Esophagus mucosa (tissue), 1 donor: ENCODE measurements at places on chromosomes 7 and 10.

- no peak for ATAC-seq
Observed at GRCh38 chr7:142365410-142365842, 107.6 kb upstream of the PRSS58 start.

GRCh38 chr10:89035461-89035860 is 44.9 kb downstream of the FAS start:
- ATAC-seq = no peak

DNA sequence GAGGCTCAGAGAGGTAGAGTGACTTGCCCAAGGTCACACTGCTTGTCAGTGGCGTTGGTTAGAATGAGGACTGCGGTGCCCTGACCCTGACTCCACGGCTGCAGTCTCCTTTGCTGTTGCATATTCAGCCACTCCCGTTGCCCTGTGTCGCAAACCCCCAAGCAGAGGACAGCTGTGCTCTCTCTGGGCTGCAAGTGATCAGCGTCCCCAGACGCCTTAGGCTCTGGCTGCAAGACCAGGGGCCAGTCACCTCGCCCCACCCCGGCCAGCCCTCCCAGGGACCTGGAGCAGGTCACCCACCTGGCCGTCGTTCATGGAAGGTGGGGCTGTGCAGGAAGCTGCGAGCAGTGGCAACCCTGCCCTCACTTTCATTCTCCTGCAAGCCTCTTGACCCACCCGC is 51.7 kb upstream of the NANOS1 start:
- no peak for ATAC-seq

GRCh38 chr10:66925896-66926715 is at the start of gene LRRTM3:
LRRTM3 (plus strand) TSS chr10:66926036.
- peak; percentile 68 for ATAC-seq

- ATAC-seq = no peak
Observed at GRCh38 chr10:69043931-69044531, 43.9 kb upstream of the SRGN start.

- no peak for ATAC-seq
Observed at GRCh38 chr7:12685550-12685949, 1.9 kb upstream of the ARL4A start.

GRCh38 chr7:151146761-151147160 is 20.7 kb downstream of the GBX1 start:
- ATAC-seq = no peak

GRCh38 chr7:74655768-74656440 is 1.6 kb upstream of the GTF2I start:
- ATAC-seq = no peak

- ATAC-seq = no peak
Observed at GRCh38 chr7:105682341-105683060, 101.2 kb upstream of the EFCAB10 start.

DNA sequence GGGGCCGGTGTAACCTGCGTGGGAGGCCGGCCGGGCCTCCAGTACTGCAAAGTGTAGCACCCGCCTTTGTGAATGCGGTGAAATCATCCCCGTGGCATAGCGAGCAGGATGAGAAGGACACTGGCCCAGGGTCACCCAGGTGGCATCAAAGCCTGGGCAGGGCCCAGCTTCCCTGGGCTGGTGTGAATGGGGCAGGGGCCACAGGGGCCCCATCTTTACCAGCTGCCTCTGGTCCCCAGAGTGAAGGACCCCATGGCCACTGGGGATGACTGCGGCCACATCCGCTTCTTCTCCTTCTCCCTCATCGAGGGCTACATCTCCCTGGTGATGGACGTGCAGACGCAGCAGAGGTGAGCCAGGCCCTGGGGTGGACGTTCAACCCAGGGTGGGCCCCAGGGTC is 53.8 kb downstream of the RCC1L start:
- no peak for ATAC-seq

GRCh38 chr7:106552645-106553445 is 108.1 kb downstream of the CCDC71L start:
- ATAC-seq = peak; percentile 43

- no peak for ATAC-seq
Observed at GRCh38 chr10:131702531-131703356, 198.1 kb upstream of the PPP2R2D start.

DNA sequence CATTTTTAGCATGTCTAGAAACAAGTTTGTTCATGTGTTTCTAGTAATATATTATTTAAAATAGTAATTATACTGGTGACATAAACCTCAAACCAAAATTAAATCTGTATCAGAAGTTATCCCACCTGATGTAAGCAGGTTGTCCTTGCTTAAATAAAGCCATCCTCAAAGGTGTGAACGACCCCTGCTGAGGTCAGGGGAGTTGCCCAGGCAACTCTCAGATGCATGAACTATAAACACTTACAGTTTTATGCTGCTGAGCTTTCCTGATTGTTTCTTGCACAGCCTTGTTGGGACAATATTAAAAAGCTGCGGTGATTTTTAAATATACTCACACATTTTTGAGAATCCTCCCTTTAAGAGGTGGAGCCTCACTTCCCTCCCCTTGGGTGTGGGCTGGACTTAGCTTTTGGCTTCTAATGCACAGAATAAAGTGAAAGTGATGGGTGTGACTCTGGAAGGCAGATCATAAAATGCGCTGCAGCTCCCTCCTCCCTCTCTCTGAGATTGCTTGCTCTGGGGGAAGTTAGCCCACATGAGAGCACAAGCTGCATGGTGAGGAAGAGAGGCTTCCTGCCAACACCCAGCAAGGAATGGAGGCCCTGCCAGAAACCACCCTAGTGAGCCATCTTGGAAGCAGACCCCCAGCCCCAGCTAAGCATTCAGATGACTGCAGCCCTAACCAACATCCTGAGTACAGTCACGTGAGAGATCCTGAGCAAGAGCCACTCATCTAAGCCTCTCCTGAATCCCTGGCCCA is 152.7 kb downstream of the SKIDA1 start:
- ATAC-seq = peak; percentile 89

GRCh38 chr10:32271617-32272016 is 75.3 kb downstream of the EPC1 start:
- peak; percentile 91 for ATAC-seq

DNA sequence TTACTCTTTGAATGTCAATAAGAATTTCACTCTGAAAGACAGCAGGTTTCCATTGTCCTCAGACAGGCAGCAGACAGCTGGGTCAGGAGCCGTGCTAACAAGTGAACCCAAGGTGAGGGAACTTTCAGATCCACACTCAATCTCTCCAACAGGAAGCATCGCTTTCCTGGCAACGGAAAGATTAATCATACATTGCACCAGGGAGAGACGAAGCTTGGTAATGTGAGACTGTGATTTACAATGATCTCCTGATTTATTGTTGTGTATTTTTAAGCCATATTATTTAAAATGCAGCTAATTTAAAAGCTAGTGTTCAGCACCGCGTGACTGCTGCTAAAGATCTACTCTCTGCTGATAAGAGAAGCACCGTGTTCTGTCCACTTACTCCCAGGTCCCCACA is 17.5 kb upstream of the NOM1 start:
- ATAC-seq = peak; percentile 35

GRCh38 chr7:1842321-1843221 is 172.5 kb downstream of the ELFN1 start:
- ATAC-seq = no peak

- peak; percentile 41 for ATAC-seq
Observed at GRCh38 chr7:158828133-158829020, 932 bp downstream of the ESYT2 start.

DNA sequence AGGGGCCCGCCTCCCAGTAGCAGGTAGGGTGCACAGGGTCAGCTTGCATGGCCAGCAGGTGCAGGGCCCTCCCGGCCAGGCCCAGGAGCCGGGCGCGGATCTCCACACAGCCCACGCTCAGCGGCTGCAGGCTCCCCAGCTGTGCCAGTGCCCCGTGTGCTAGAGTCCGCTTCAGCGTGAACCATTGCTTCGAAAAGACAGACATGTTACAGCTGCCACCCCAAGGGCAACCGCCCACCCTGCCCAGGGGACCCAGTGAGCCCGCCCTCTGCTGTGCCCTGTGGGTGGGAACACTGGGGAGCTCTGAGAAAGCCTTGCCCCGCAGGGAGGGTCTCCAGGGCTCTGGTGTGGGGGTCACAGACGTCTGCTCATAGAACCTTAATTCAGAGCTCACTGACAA is 64.3 kb upstream of the NKX6-2 start:
- no peak for ATAC-seq

- ATAC-seq = no peak
Observed at GRCh38 chr10:97097084-97097433, 88.7 kb downstream of the SLIT1 start.

DNA sequence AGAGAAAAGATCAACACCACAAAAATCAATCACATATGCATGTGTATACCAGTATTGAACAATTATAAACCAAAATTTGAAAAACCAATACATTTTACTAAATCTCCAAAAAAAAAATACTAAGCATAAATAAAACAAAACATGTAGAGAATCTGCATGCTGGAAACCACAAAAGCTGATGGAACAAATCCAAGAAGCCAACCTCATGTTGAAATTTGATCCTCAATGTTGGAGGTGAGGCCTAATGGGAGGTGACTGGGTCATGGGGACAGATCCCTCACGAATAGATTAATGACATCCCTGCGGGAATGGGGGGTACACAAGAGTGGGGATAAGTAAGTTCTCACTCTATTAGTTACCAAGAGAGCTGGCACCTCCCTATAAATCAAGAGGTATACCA is 82.5 kb downstream of the OAT start:
- ATAC-seq = no peak

DNA sequence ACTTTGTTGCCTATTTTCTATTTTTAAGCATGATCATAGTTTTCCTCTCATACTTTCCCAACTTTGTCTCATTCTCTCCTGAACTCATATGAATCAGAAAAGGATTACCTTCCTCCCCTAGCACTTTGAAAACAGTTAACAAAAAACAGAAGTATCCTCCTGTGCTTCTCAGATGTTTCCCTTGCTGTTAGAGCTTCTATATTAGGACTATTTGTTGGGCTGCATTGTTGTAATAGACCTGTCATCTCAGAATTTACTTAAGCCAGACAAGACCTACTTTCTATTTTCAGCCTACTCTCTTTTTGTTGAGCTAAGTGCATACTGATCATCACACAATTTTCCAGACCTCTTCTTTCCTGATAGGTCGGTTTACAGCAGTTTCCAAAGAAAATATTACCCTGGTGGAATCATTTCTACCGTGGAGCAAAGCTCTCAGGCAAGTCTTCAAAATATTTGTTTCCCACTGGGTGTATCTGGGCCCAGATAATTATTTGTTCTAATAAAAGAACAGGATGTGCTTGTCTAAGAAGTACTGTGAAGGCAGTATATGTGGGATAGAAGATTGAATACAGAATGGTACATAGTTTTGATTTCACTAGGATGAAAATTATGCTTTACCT is 411.9 kb upstream of the KLF6 start:
- ATAC-seq = no peak

DNA sequence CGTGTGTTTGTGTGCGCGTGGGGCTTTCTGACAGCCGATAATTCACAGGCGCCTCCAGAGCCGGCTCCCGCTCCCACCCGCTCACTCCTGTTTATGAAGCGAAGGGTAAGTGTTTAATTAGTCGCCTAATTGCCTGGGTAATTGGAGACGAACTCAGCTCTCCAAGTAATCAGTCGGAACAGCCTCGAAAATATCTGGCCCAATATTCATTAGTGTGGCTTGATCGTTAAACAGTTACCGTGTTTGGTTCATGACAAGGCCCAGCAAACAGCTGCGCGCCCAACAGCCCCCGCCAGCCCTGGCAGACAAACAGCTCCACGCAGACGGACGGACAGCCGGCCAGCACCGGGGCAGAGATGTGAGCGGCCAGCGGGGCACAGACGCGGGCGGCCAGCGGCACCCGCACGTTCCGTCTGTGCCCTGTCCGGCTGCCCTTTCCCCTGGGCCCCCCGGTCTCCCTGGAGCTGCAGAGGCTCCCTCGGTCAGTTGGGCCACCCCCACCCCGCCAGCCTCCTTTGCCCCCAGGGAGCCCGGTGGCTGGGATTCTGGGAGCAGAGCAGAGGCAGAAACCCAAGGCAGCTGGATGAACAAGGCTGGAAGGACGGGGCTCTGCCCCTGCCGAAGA is 98.2 kb downstream of the UNCX start:
- no peak for ATAC-seq

DNA sequence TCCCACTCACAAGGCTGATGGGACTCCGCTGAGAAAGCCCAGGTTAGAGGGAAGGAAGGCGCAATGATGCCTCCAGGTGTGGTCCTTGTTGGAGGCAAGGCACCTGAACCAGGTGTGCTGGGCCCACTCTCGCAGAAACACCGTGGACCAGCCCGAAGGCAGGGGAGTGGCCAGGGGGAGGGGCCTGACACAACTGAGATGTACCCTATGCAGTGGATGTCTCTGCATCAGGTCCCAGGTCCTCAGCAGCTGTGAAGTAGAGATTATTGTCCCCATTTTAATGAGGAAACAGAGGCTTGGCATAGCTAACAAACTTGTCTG is 32.0 kb downstream of the GBX1 start:
- no peak for ATAC-seq

- ATAC-seq = no peak
Observed at GRCh38 chr10:133231946-133232574, 2.0 kb downstream of the UTF1 start.

- ATAC-seq = no peak
Observed at GRCh38 chr7:55504967-55505658, 67.2 kb downstream of the VOPP1 start.

DNA sequence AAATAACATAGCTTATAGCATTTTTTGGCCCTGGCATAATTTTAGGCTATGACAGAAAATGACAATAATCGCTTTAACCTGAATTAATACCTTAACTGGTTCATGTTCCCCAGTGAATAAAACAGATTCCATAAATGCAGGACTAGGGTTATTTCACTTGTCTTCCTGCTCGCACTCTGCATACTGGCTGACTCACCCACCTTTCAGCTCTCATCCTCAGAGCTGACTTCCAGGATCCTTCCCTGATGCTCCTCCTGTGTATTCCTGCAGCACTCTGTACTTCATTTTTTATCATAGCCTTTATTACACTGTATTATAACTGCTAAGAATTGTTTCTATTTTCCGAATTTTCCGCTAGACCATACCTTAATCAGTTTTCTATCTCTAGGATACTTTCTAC is 123.7 kb downstream of the AVL9 start:
- no peak for ATAC-seq

GRCh38 chr7:44415510-44415909 is 74.9 kb downstream of the NUDCD3 start:
- no peak for ATAC-seq

GRCh38 chr10:24201503-24202180 is 7.3 kb upstream of the KIAA1217 start:
- ATAC-seq = no peak
